ENCODE measurements at places on chromosomes 12 and 14. TPM values are rescaled to one million over a fixed set of nuclear protein-coding genes. Genes with fewer than 3 reads are reported as not detected.

DNA sequence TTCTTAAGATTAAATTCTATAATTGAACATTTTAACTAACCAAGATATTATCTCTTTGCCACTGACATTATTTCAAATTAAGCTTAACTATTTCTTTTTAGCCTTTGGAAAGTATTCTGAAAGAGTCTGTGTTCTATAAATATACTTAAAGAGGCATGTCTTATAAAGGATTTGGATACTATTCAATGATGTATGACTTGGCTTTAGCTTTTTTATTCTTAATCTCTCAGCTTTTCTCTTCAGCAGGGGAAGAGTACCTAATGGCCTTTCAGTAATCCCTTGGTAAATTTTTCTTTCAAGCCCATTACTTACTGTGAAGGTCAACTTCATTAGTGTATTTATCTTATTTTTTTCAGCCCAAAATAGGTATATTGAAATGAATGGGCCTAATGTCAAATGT is 113.8 kb downstream of the LRRK2 start:
- DNase-seq: no peak

DNA sequence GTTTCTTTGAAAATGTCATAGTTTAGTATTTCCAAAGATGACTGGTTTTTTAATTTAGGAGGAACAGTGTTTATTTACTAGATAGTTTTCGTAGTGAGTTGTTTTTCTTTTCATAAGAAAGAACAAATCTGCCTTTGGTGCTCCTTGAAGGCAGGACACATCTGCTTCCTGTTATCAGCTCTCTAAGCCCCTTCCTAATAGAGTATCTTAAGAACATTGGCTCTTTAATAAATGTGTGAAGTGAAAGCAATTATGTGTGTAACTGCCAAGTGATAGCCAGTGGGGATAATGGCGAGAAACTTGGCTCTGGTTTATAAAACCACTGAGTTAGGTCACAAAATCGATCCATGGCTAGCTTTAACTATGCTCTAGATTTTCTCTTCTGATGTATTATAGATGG is 23.5 kb upstream of the PPFIBP1 start:
- no peak for DNase-seq

DNA sequence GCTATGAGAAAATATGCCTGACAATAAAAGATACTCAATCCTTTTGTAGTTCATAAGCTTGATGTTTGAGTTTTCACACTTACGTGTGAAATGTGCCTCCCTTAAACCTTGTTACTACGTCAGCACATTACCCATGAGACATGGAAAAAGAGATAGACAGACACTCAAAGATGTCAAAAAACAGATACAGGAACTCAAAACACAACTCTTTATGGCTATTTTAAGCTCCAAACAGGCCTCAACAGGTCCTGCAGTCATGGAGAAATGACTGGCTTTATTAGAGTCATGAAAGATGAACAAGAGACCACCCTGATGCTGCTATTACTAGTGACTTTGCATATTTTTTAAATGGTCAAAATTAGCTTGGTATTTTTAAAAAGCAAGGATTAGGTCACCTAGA is 184.5 kb downstream of the MON2 start:
- DNase-seq: no peak

GRCh38 chr14:101456246-101457175 is 104.8 kb upstream of the DIO3 start:
- DNase-seq: no peak

DNA sequence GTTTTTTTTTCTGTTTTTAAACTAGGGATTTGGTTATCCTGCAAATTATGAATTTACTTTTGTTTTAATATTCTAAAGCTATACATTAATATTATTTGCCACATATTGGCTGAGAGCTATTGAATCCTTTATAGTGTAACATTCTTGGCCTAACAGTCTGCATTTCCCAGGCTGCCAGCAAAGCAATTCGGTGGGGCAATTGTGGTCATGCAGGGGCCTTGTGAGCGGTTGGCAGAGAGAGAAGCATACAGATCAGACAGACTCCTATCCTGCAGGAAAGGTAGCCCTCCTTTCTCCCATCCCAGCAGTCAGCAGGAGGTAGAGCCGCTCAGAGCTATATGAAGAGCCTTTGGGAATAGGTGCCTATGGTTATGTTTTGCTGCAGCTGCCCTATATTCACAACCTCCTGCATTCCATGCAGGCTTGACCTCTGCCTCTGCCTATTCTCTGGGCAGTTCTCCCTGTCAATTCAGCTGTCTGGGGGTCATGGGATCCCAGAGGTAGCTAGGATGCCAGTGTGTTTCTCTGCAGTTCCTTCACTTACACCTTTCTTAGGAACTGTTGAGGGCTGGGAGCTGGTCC is 144.7 kb downstream of the GPHN start:
- no peak for DNase-seq

DNA sequence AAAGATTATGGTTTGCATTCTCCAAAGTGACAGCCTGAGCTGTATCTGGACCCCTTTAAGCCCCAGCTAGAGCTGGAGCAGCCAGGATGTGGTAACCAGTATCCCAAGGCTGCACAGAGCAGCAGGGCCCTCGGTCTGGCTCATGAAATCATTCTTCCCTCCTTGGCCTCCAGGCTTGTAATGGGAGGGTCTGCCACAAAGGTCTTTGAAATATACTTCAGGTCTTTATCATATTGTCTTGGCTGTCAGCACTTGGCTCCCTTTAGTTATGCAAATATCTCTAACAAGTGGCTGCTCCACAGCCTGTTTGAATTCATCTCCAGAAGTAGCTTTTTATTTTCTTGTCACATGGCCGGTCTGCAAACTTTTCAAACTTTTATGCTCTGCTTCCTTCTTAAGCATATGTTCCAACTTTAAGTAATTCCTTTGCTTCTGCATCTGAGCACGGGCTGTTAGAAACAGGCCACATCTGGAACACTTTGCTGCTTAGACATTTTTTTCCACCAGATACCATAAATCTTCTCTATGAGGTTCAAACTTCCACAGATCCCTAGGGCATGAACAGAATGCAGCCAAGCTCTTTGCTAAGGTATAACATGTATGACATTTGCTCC is 663.4 kb upstream of the MIS18BP1 start:
- no peak for DNase-seq

DNA sequence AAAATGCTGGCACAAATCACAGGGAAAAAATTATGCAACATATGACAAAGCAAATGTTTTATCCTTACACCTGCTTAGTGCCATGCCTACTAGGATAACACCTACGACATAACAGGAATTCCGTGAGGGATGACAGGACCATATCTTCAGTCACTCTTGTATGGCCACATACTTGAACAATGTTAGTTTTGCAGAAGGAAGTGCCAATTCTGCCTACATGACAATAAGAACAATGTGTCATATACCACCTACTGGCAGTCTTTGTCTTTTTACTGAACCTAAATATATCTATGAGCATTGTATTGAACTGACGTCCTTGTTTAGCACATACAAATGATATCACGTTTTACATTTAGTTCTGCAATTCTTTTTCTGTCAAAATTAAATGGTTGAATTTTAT is 234.0 kb downstream of the ADAMTS20 start:
- no peak for DNase-seq

DNA sequence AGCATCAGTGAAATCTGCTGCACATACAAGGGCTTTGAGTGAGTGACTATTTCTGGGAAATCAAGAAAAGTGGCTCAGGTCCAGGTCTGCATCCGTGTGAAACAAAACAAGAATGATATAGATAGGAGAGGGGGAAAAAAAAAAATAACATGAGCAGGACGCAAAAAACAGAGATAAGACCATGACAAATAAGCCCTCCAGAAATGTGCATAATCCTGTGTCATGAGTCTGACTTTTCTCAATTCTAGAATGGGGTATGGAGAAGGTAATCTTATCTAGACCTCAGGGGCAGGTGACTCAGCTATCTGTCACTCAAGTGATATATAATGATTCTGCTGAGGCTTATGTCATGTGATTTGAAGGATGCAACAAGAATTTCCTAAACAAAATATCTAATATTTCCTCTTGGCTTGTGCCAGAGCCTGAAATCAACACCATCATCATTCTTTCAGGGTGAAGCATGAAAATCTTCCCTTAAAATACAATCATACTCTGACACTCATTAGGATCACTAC is 250.0 kb downstream of the PHLDA1 start:
- no peak for DNase-seq

GRCh38 chr12:54051874-54052437 is 1.7 kb upstream of the HOXC4 start:
- no peak for DNase-seq

DTD2 gene
- polyA plus RNA-seq: 18.8 TPM

ACAD10 gene
- polyA plus RNA-seq: 17.0 TPM

SRSF9 gene
- 127 TPM for polyA plus RNA-seq

MANSC4 gene
- polyA plus RNA-seq: not detected

TAS2R30 gene
- polyA plus RNA-seq: 0.07 TPM

LRTM2 gene
- polyA plus RNA-seq: not detected

Data from AG04450 (cell line).